ENCODE measurements at places on chromosomes 1 and 21.

- no peak for DNase-seq
These were observed 19.3 kb downstream of the TNFRSF25 start for GRCh38 chr1:6446665-6447015.

DNA sequence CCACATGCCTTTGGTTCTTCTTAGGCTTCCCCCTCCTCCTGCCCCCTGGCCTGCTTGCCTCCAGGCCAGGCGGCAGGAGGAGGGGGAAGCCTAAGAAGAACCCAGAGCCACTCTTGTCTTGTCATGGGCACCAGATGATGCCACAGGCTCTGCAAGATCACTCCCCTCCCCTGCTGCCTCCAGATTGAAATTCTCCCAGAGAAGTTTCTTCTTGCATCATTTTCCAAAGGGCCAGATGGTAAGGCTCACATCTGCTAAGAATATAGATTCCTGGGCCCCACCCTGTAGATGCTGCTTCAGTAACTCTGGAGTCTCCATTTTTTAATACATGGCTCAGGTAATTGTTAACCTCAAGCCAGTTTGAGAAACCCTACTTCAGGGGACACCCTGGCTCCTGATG lies 60.8 kb downstream of the FAM163A start:
- DNase-seq, result no peak

GRCh38 chr21:29371464-29371863 lies 72.7 kb downstream of the BACH1 start:
- no peak for DNase-seq

GRCh38 chr21:35084869-35085268 lies 35.8 kb upstream of the RUNX1 start:
- peak; percentile 87 for DNase-seq

- DNase-seq, result no peak
These were observed 4.3 kb downstream of the TRABD2B start for GRCh38 chr1:47992720-47993415.

DNA sequence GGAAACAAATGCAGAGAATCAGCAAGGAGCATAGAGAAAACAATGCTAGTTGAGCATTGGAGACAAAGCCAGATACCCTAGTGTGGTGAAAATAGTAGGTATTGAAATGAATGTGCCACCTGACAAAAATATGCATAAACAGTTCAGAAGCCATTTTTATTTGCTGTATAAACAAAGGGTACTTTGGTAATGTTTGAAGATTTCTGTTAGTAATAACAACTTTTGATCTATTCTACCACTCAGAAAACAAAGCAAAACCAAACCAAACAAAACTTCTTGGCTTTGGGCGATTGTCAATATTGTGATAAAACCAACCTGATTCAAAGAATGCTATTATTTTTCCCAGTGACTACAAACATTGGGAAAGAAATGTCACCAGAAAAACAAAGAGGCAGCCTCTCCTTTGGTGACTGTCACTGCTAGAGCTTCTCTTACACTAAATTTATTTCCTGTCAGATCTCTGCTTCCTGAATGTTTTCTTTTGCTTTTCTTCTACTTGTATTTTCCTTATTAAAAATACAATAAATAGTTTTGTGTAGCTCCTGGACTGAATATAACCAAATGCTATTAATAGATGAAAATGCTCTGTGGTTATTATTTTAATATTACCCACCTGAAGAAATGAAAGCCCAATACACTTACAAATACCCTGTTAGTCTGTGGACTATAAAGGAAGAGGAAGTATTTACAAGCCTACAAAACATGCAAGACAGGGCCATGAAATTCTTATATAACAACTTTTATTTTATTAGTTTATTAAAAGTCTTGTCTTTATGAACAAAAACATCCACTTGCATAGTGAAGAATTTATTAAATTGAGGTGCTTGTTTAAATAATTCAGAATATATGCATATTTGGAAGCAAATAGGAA lies 5.7 kb downstream of the ATP6V1G3 start:
- no peak for DNase-seq

DNA sequence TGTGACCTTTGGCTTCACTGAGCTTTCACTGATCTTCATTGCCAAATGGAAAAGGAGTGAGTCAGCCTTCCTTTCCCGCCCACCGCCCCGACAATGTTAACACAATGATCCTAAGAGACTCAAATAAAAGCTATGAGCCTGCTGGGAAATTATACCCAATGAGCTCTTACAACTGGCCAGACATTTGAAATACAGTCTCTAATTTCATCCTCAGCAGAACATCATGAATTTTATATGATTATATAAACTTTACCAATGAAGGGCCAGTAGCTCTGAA lies 252.5 kb downstream of the SIPA1L2 start:
- DNase-seq, result no peak

- no peak for DNase-seq
These were observed 8.8 kb downstream of the PRXL2B start for GRCh38 chr1:2595261-2595811.

- no peak for DNase-seq
These were observed 335.2 kb downstream of the HHAT start for GRCh38 chr1:210663730-210664573.

DNA sequence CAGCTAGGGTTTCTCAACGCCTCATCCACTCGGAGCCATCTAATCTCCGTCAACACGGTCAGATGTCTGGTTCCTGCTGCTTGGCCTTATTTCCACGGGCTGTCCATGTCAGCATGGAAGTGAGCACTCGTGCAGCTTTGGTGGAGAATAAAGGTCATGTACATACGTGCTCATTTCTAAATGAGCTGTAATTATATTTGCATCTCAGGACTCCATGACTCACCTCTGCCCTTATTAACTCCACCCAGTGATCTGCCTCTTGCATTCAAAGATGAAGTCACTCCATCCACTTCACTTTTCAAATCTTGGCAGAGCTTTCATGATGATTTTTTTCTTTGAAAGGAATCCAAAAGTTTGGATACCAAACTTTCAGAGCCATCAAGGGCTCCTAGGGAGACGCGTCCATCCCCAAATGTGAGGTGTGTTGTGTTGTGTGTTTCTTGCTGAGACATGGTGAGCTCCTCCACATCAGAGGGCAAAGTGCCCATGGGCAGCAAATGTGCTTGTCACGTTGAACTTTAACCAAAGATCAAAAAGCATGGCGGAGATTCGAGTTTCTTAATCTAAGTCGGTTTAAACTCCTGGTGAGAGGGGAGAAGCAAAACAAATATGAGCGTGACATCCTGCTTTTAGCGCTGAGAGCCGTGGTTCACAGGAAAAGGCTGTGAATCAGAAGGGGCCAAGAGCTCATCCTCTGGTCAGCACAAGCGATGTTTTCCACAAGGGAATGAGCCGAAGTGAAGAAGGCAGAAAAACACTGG lies 68.6 kb upstream of the ERRFI1 start:
- DNase-seq, result no peak

DNA sequence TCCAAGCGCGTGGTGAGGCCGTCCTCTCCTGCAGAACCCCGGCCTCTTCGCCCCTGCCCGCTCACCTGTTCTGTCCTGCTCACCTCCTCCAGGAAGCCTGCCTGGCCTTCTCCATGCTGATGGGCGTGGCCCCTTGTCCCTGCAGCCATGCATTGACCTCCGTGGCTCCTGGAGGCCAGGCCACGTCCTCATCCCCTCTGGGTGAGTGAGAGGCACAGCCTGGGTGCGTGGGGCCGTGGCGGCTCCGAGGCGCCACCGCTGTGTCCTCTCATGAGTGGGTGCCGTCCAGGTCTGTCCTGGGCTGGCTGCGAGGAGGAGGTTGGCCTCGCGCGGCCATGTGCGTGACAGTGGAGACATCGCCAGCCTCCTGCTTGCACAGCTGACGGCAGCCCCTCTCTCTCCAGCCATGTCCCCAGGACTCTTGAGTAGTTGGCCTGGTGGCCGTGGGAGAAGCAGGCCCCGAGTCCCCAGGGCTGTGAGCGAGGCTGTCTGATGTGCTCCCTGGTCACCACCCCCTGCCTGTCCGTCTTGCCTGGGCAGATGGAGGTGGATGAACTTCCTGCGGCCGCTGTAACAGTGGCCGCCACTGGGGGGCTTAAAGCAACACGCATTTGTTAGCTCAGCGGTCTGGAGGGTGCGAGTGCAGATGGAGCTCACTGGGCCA lies 58.1 kb downstream of the PRKCZ start:
- DNase-seq, result no peak

- no peak for DNase-seq
These were observed 12.1 kb downstream of the RGS18 start for GRCh38 chr1:192170196-192170984.
